MV-4-11 (cell line): ENCODE measurements at places on chromosomes 1 and 21.

DNA sequence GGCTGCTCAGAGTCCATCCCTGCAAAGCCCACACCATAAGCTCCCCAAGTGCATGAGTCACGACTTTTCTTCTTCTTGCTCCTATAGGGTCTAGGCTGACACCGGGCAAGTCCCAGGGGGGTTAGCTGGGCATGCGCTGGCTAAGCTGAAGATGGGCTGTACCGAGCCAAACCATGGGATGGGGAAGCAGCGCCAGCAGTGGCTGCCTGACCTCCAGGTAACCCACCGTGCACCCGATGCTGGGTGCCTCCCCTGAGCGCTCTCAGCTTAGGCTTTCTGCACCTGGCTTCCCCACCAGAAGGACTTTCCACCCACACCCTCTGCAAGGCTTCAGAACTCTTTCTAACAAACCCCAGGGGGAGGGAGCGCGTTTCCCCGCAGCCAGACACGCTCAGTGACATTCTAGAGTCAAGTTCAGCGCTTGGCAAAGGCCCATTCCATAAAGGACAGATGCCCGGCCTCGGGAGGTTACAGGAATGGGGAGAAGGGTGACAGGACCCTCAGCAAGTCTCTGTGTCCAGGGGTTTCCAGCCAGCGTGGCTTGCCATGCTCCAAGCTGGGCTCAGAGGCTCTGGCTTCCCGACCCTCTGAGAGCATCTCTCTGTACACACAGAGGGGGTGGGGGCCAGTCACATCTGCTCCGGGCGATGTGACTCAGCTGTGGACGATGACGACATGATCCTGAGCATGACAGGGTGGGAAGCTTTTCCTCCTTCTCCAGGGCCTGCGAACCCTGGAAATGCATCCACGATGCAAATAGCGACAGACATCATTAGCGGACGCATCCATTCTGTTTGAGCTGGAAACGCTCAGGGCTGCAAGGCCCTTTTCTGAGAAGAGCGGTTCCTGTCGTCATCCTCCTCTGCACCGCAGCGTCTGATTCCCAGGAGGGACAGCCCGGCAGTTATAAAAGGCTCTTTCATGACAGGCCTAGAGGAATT lies 107.8 kb downstream of the SIK1 start:
- no peak for DNase-seq

GRCh38 chr21:45162115-45162514 lies 87.7 kb downstream of the ADARB1 start:
- no peak for DNase-seq

DNA sequence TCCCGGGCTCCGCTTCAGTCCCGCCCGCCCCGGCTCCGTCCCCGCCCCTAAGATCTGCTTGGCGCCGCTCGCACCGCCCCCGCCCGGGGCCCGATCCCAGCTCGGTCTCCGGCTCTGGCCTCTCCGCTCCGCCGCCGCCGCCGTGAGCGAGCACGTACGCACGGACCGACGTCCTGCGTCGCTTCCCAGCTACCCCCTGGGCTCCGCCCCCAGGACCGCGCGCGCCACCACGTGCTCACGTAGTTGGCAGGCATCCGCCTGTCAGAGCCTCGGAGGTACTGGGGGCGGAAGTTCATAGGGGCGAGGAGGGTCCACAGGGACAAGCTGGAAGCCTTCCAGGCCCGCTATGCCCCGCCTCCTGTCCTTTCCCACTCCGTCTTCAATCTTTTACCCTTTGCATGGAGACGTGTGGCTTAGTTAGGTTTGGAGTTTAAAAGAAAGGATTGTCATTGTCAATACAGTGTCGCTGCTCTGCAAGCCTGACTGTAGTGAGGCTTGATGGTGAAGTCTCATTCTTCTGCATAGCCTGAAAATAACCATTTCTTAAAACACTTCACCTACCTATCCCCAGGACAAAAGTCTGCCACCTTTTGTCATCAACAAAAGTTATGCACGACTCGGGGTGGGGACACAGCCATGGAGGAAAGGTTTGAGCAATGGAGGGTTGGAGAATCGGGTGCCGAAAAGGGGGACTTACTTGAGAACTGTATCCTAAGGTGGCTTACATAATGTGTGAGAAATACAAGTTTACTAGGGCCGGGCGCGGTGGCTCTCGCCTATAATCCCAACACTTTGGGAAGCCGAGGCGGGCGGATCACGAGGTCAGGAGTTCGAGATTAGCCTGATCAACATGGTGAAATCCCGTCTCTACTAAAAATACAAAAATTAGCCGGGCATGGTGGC lies at the start of gene CLK2:
Gene CLK2, minus strand, starts transcription at position 162 of the 903 bp plus-strand sequence. CDS start 2,527 bp downstream, outside the sequence.
- peak; percentile 96 for DNase-seq

DNA sequence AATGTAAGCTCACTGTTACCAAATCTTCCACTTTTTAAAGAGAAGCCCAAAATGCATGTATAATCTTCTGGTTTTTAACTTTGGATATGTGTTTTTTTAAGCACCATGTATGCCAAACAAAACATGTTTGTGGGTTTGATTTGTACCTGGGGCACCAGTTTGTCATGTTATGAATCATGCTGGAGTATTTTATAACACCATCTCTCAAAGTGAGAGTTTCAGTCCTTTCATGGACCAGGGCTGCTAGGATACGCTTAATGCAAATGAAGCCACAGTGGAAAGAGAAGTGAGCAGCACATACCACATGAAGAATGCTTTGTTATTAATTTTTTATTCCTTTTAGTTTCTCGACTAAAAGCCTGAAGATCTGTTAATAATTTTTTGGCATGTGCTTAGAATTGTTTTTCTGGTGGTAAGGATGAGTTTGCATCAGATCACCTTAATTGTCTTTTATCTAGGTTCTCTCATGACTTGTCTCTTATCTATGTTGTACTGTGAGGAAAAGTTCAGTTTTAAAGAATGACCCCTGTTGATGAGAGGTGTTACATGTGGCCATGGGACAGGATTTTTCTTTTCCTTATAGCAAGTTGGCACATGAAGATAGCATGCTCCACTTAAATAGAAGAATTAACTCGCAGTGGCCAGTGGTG lies 2.0 kb upstream of the RABGAP1L start:
- no peak for DNase-seq

GRCh38 chr21:32457360-32457840 lies 44.9 kb downstream of the EVA1C start:
- no peak for DNase-seq

GRCh38 chr1:47693115-47693514 lies 255.3 kb downstream of the FOXD2 start:
- no peak for DNase-seq

DNA sequence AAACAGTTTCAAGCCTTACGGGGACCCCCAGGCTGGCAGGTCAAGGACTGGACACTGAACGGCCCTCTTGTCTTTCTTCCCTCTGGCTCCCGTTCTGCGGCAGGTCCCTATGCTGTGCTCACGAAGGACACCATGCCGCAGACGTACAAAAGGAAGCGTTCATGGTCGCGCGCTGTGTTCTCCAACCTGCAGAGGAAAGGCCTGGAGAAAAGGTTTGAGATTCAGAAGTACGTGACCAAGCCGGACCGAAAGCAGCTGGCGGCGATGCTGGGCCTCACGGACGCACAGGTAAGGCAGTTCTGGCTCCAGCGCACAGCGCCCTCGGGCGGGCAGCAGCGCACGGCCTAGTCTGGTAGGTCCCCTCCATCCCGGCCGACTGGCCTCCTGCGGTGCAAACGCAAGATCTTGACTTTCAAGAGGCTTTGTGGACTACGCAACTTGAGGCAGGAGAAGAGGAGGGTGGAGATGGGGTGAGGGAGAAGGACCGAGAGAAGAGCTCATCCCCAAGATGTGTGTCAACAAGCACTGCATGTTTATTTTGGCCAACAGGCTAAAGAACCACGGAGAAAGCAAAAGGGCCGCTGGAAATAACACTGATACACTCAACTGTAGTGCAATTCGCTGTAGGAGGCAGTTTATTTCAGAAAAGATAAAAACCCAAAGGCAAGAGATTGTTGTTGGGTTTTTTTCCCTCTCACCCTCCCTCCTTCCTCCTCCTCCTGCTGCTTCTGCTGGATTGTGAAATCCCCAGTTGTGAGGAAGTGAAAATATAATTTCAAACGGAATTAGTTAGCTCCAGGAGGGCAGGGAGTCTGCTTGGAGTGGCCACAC lies 3.0 kb downstream of the HLX start:
- peak; percentile 95 for DNase-seq

DNA sequence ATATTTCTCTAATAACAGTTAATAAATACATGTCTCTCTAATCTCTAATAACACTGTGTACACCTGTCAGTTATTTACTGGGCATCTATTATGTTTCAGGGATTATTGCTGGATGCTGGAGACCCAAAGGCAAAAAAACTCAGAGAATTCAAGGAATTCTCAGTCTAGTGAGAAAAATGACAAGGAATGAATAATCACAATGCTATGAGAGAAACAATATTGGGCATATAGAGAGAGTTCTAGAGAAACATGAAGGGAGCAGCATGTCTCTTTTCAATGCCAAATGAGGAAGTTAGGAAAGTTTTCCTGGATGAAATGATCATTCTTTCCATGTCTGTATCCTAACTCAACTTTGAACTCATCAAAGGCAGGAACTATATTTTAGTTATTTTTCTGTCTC lies 82.8 kb downstream of the TNFSF18 start:
- no peak for DNase-seq

DNA sequence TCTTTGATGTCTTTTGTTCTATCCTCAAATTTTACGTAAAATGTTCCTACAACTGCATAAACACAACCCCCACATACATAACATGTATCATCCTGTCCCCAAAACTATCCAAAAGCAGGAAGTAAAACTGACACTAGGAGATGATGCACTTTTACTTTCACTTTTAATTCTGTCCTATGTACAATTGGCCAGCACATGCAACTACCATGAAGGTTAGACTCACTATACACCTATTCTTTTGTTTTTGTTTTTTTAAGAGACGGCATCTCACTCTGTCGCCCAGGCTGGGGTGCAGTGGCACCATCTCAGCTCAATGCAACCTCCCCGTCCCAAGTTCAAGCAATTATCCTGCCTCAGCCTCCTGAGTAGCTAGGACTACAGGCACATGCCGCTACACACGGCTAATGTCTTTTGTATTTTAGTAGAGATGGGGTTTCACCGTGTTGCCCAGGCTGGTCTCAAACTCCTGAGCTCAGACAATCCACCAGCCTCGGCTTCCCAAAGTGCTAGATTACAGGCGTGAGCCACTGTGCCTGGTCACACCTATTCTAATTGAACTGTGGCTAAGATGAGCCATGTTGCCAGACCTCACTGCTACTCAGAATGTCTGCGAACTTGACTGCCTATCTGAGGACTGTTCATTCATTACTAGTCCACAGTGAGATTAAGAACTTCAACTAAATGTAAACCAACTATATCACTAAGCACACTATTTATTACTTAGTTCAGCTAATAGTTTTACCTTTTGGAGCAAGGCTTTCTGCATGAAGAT lies 48.0 kb downstream of the TOR3A start:
- DNase-seq, result peak; percentile 82

DNA sequence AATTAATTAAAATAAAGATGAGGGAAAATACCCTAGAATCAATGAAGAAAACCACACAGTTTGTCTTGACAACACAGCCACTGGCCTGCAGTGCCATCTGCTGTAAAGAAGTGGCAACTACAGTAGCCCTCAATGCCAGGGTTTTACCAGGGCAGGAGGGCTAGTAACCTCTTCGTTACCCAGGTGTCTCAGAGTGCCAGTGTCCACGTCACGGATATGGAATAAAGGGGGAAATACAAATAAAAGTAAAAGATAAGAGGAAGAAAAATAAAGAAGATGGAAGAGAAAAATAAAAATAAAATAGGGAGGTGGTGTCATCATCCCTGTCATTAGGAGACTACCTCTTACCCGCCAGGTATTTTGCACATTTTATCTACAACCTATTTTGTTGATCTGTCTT lies 14.2 kb upstream of the SLC44A3 start:
- peak; percentile 45 for DNase-seq

GRCh38 chr1:228081578-228082213 lies 812 bp upstream of the ARF1 start:
- DNase-seq, result no peak

GRCh38 chr1:95371666-95372282 lies 137.8 kb downstream of the RWDD3 start:
- no peak for DNase-seq

- DNase-seq, result no peak
Observed at GRCh38 chr1:244074559-244075171, 23.6 kb downstream of the ZBTB18 start.

- no peak for DNase-seq
Observed at GRCh38 chr21:34670220-34670961, 1.6 kb downstream of the CLIC6 start.

DNA sequence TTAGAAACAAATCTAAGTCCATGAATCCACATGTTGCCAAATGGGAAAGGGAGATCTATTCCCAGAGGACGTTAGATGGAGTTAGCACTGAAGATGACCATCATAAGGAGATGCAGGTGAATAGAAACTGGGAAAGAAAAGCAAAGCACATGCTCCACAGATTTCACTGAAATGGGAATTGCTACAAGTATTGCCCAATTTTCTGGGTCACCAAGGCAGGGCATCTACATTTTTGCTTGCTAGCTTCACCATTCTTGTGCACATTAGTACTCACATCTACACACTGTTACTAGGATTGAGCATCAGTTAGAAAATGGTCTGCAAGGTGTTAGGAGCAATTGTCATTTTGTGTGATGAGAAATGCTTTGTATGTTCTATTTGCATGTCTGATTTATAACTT lies 99.1 kb downstream of the JAK1 start:
- no peak for DNase-seq

- DNase-seq, result peak; percentile 98
Observed at GRCh38 chr1:100530880-100531487, 7.0 kb upstream of the GPR88 start.

DNA sequence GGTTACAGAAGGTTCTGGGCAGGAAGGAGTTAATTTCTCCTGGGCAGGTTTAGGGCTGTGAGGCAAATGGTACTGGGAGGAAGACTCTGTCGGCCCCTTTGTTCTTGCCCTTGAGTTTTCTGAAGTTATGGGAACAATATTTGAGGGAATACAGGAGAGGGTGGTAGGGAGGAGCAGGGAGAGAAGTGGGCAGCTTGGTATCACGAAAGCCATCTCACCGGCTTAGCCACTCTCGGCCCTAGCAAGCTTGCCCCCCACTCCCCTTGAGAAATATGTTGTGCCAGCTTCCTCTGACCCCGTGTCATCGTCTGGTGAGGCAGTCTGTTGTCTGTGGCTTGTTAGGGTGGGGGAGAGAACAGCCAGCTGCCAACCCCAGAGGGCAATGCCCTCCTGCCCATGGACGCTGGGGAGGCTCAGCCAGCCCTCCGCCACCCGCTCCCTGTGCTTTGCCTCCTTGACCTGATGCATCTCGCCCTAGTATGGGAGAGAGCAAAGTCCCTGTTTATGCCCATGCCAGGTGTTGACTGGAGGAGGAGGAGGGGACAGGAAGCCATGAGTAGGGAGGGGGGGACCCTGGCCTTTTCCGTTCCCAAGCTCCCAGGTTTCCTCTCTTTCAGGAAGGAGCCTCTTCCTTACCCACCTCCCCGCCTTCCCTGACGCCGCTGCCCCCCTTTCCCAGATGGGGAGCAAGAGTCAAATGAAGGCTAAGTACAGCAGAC lies 1.2 kb downstream of the EFNA1 start:
- DNase-seq, result no peak

GRCh38 chr1:220952961-220953643 lies 73.9 kb downstream of the HLX start:
- no peak for DNase-seq

DNA sequence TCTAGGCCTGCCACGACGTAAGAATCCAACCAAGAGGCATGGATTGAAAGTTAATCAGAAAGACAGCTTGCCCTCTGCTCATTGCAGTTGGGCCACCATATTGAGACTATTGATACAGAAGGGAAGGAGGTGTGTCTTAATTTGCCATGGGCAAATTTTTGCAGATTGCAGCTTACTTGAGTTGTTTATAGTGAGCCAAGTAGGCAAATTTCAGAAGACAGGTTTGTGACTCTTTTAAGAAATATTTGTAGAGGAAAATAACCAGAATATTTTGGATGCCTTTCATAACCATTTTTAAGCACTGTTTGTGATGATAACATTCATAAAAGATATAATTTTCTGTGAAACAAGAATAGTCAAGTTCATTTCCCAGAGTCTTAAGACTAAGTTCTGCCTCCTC lies 74.1 kb downstream of the PRDM2 start:
- no peak for DNase-seq
